Kasumi-1 (cell line): ENCODE measurements at places on chromosomes 3 and 15.

GRCh38 chr3:32004113-32004765 lies 22.7 kb downstream of the ZNF860 start:
- DNase-seq = no peak

- DNase-seq = no peak
Measured at GRCh38 chr3:150006794-150007193, 36.1 kb upstream of the PFN2 start.

GRCh38 chr3:113405180-113405579 lies 36.1 kb downstream of the CFAP44 start:
- peak; percentile 43 for DNase-seq

GRCh38 chr3:17749281-17749680 lies 6.8 kb upstream of the TBC1D5 start:
- peak; percentile 32 for DNase-seq

- DNase-seq = no peak
Measured at GRCh38 chr15:63210151-63211091, 21.0 kb downstream of the RAB8B start.
